Endodermal cell (in vitro differentiated cells): ENCODE measurements at places on chromosomes 1 and 21. TPM values are rescaled to one million over a fixed set of nuclear protein-coding genes. Genes with fewer than 3 reads are reported as not detected.
A peak's percentile ranks its signal among the peaks of the same experiment; 100 is the strongest.

- no peaks in the 10 kb centered on the region for H3K36me3 ChIP-seq
- no peak for DNase-seq
- no peak overlapping the region for H3K27ac ChIP-seq
These were observed 1.8 kb upstream of the LEPR start for GRCh38 chr1:65418522-65419185.

- no peak overlapping the region for H3K27ac ChIP-seq
- DNase-seq = no peak
- no peaks in the 10 kb centered on the region for H3K27me3 ChIP-seq
- H3K4me3 ChIP-seq = no peak overlapping the region
These were observed 75.7 kb downstream of the UCHL5 start for GRCh38 chr1:192983349-192983980.

GRCh38 chr1:232820431-232820830 lies 15.2 kb downstream of the MAP10 start:
- H3K27me3 ChIP-seq = no peaks in the 10 kb centered on the region
- no peak overlapping the region for H3K4me3 ChIP-seq
- H3K27ac ChIP-seq = no peak overlapping the region
- H3K4me1 ChIP-seq = no peaks in the 10 kb centered on the region
- no peak for DNase-seq

DNA sequence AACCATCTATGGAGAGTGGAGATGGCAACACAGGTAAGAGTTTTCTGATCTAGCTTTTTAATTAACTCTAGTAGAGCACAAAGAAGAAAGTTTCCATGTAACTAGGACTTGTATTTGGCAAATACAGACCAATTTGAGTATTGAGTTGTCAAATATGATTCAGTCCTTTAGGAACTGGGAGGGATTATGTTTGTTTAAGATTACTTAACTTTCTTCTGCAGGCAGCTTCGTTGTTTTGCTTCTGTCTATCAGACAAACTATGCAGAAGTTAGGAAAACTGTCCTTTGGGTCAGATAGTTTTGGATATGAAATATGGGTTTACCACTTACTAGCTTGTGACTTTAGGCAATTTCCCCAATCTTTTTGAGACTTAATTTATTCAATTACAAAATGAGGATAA lies 111.8 kb downstream of the POU2F1 start:
- peaks cover 3% of the 10 kb centered on the region for H3K4me1 ChIP-seq
- peaks cover 6% of the 10 kb centered on the region for H3K36me3 ChIP-seq
- H3K4me3 ChIP-seq = no peak overlapping the region
- no peak for DNase-seq
- no peaks in the 10 kb centered on the region for H3K27me3 ChIP-seq

DNA sequence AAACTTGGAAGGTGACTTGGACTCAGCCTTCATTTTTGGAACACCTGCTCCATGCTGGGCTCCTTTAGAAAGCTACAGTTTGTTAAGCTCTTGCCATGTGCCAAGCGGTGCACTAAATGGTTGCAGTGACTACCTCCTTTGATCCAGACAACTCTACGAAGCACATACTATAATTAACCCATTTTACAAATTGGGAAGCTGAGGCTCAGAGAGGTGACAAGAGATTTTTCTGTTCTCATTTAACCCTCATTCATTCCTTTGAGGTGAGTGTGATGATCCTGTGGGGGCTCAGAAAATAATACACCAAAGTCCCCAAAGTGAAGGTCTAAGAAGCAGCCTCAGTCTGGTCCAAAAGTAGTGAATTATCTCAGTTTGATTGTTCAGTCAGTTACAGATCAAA lies 1.6 kb upstream of the PAQR7 start:
- H3K4me1 ChIP-seq = peaks cover 3% of the 10 kb centered on the region

DNA sequence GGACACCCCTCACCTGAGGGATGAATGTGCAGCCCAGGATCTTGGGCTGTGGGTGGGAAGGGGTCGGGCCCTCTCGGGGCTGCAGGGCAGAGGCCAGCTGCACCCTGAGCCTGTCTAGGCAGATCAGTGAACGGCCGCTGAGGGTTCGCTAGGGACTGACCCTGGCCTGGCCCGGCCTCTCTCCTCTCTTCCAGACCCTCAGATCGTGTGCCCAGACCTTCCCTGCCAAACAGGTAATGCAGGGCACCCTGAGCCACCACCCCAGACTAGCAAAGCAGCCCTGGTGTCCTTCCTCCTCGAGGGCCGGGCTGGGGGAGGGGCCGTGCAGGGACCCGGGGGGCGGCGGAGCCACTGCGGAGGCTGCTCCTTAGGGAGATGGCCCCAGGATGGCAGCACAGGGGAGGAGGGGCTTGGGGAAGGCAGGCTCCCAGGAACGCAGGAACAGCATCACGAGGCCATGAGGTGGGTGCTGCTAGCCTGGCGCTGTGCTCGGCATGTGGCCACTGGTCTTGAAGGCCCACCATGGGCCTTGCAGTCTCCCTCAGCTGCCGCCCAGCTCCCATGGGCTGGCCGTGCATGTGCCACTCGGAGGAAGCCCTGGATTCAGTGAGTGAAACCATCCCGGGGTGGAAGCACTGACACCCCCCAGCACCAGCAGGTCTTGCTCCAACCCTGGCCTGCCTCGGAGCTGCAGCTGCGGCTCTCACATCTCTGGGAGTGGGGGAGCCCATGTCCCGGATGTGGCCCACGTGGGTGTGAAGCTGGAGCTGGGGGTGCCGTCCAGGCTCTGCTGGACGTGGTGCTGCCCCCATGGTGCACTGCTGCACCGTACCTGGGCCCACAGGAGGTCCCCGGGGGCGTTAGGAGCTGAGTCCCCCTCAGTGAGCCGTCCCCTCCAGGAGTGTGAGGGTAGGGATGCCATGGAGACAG lies 28.7 kb downstream of the COL6A2 start:
- H3K4me3 ChIP-seq = no peak overlapping the region
- H3K27me3 ChIP-seq = no peaks in the 10 kb centered on the region
- H3K36me3 ChIP-seq = peaks cover 29% of the 10 kb centered on the region
- H3K4me1 ChIP-seq = no peaks in the 10 kb centered on the region
- H3K27ac ChIP-seq = no peak overlapping the region

DNA sequence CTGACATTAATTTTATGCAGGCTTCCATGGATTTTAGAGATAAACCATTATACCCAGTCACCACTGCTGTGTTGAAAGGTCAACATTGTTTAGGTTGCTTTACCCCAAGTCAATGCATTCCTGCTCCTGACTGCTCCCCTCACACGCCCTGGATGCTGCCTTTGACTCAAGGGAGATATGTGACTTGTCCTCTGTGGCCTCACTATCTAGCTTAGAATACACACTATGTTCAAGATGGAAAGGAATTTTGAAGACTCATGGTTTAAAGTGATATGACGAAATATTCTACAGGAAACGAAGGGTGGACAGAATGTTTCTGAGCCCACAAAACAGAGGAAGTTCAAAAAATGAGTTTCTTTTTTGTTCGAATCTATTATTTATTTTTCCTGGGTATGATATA lies 170.4 kb upstream of the NR5A2 start:
- no peak overlapping the region for H3K4me3 ChIP-seq
- no peaks in the 10 kb centered on the region for H3K27me3 ChIP-seq
- H3K36me3 ChIP-seq = no peaks in the 10 kb centered on the region
- peaks cover 3% of the 10 kb centered on the region for H3K4me1 ChIP-seq
- no peak for DNase-seq

DNA sequence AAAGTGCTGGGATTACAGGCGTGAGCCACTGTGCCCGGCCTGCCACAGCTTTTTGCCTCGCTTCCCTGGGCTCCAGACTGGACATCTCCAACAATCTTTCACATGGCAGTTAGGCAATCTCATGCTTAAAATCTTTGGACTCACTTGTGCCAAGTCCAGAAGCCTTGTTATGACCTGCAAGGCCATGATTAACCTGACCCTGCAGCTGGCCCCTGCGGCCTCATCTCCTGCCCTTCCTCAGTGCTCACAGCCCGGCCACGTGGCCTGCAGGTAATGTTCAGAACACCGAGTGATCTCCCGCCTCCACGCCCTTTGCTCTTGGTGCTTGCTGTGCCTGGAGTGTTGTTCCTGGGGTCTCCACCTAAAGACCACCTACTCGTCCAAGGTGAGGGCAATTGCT lies 24.9 kb downstream of the FAAH start:
- no peak for DNase-seq
- H3K27ac ChIP-seq = no peak overlapping the region
- no peaks in the 10 kb centered on the region for H3K4me1 ChIP-seq
- no peaks in the 10 kb centered on the region for H3K27me3 ChIP-seq

DNA sequence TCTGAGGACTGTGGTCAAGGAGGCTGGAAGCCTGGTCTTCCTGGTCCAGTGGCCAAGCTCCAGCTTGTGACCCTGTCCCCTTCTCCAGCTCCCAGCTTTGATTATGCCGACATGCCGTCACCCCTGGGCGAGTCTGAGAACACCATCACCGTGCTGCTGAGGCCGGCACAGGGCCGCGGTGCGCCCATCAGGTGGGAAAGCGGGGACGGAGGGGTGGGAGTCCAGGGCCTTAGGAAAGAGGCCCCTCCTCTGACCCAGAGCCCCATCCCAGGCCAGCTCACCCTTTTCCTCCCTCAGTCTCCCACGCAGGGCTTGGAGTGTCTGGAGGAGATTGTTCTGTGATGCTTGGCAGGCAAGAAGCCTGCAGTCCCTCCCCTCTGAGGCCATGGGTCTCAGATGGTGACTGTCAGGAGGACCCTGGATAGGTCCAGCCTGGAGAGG lies 43.6 kb downstream of the PTPRU start:
- H3K4me1 ChIP-seq = peaks cover 6% of the 10 kb centered on the region
- DNase-seq = peak; percentile 36
- H3K36me3 ChIP-seq = no peaks in the 10 kb centered on the region
- H3K4me3 ChIP-seq = no peak overlapping the region
- no peaks in the 10 kb centered on the region for H3K27me3 ChIP-seq

GRCh38 chr1:45393718-45394302 lies 53.6 kb upstream of the MUTYH start:
- no peak overlapping the region for H3K4me3 ChIP-seq
- H3K27me3 ChIP-seq = no peaks in the 10 kb centered on the region
- no peaks in the 10 kb centered on the region for H3K36me3 ChIP-seq
- no peak overlapping the region for H3K27ac ChIP-seq

GRCh38 chr1:147622731-147623130 lies 47.6 kb downstream of the ACP6 start:
- no peak overlapping the region for H3K4me3 ChIP-seq
- H3K4me1 ChIP-seq = no peaks in the 10 kb centered on the region
- no peak for DNase-seq
- peaks cover 50% of the 10 kb centered on the region for H3K36me3 ChIP-seq
- H3K27ac ChIP-seq = no peak overlapping the region
- no peaks in the 10 kb centered on the region for H3K27me3 ChIP-seq

DNA sequence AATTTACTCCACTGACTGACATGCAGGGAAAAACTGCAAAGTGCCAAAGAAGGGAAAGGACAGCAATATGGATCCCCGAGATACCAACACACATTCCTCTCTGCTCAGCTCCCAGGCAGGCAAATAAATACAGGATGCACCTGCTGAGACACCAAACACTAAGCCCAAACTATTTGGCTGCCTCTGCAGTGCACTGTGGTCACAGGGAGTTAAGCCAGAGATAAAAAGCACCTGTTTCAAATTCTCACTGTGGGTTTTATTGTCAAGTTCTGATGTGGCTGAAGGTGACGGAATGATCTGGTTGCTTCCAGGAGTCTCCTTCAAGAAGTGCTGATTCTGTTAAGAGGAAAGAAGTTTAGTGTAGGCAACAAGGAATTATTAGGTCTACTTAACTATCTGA lies 17.7 kb downstream of the TEX38 start:
- peak overlapping the region; percentile 59 for H3K4me3 ChIP-seq

DNA sequence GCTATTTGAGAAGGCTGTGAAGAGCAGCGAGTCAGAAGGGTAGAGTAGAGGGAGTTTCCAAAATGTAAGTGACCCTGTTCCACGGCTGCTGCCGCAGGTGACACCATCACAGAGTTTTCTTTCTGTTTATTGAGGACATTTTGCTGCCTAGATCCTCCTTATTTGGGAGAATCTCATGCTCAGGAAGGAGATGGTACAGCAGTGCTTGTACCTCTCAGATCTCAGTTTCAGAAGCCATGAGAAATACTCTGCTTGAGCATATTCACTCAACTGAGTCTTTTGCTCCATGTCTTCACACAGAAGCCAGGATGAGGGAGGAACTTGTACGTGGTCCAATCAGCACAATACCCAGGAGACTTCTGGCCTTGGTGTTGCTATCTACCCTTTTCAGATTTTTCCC lies 1.6 kb downstream of the LCE7A start:
- DNase-seq = no peak
- no peak overlapping the region for H3K4me3 ChIP-seq
- H3K27me3 ChIP-seq = no peaks in the 10 kb centered on the region
- H3K27ac ChIP-seq = no peak overlapping the region

- DNase-seq = no peak
- no peak overlapping the region for H3K27ac ChIP-seq
- no peak overlapping the region for H3K4me3 ChIP-seq
- H3K4me1 ChIP-seq = peaks cover 14% of the 10 kb centered on the region
- no peaks in the 10 kb centered on the region for H3K36me3 ChIP-seq
These were observed 8.2 kb upstream of the MAPKAPK2 start for GRCh38 chr1:206676499-206676898.

The SPRR1A gene
- not detected in 3 replicates for total RNA-seq

The PDC gene
- not detected in 2 replicates for total RNA-seq

The RAB42 gene
- total RNA-seq = 2.9 to 3.6 TPM (median 3.0 TPM) in 3 replicates

The C1QA gene
- total RNA-seq = not detected in 2 replicates

The GJA8 gene
- not detected in 3 replicates for total RNA-seq

The NUF2 gene
- 28.2 to 43.8 TPM (median 35.8 TPM) in 3 replicates for total RNA-seq

The RGS4 gene
- total RNA-seq = 0.48 and 0.56 TPM in 2 replicates

The IFNLR1 gene
- 13.0 to 18.0 TPM (median 14.7 TPM) in 3 replicates for total RNA-seq

The XCL2 gene
- total RNA-seq = not detected in 3 replicates
